ENCODE measurements at places on chromosomes 16 and 17. TPM values are rescaled to one million over a fixed set of nuclear protein-coding genes. Genes with fewer than 3 reads are reported as not detected.
A peak's percentile ranks its signal among the peaks of the same experiment; 100 is the strongest.

DNA sequence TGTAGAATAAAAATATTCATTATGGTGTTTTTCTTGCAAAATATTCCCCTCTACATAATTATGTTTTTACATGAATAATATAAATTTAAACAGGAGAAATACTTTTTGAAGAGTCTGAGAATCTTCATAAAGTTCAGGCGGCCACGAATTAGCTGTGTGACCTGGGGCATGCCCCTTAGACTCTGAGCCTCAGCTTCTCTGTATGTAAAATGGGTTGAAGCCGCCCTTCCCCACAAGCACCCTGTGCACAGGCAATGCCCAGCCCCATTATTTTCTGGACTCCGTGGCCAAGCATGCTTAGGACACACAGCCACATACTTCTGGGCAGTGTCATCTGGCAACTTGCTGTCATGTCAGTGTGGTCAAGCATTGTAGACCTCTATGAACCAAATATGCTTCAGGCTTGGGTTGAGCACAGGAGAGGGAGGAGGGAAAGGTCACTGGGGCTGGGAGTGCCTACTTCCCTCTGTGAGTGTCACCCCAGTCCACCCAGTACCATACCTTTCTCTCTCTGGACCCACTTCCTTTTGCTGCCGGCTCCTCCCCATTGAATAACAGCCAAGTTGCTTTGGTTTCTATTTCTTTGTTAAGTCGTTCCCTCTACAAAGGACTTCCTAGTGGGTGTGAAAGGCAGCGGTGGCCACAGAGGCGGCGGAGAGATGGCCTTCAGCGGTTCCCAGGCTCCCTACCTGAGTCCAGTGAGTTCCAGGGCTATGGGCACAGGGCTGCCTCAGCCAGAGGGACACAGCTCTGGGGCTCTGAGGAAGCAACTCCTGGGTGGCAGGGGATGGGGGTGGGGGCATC lies at the start of gene LGALS9:
TSS of gene LGALS9 (plus strand) at position 582 of the 804 bp plus-strand sequence. CDS start at position 660, 78 bp downstream.
- DNase-seq, result peak; percentile 53

- no peak for DNase-seq
Measured at GRCh38 chr17:34054495-34054894, 200.6 kb upstream of the CCL2 start.

DNA sequence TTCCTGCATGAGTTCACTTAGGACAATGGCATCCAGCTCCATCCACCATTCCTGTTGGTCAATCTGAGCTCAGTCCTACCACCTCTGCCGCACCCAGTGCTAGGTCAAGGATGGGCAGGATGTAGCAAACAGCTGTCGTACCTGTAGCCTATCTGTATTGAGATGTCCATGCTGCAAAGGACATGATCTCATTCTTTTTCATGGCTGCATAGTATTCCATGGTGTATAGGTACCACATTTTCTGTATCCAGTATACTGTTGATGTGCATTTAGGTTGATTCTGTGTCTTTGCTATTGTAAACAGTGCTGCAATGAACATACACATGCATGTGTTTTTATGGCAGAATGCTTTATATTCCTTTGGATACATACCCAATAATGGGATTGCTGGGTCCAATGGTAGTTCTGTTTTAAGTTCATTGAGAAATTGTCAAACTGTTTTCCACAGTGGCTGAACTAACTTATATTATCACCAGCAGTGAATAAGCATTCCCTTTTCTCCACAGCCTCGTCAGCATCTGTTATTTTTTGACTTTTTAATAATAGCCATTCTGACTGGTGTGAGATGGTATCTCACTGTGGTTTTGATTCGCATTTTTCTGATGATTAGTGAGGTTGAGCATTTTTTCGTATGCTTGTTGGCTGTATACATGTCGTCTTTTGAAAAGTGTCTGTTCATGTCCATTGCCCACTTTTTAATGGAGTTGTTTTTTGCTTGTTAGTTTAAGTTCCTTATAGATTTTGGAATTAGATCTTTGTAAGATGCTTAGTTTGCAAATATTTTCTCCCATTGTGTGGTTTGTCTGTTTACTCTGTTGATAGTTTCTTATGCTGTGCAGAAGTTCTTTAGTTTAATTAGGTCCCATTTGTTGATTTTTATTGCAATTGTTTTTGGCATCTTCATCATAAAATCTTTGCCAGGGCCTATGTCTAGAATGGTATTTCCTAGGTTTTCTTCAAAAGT lies 7.2 kb upstream of the MRTFB start:
- no peak for DNase-seq

GRCh38 chr17:69764146-69764545 lies 310.9 kb upstream of the KCNJ16 start:
- DNase-seq, result no peak

- peak; percentile 43 for DNase-seq
Measured at GRCh38 chr17:79803997-79804855, 7.3 kb upstream of the CBX8 start.

DNA sequence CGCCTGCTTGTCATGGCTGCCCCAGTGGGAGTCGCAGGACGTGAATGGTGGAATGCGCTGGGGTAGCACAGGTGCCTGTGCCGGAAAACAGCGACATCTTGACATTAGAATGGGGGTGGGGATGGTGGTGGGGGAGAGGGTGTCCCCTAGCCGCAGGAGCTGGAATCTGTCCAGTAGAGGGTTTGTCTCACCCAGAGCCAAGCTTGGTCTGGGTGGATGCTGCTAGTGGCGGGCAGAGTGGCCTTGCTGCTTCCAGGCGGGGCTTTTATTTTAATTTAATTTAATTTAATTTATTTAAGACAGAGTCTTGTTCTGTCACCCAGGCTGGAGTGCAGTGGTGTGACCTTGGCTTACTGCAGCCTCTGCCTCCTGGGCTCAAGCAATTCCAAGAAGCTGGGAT lies 7.7 kb downstream of the BAIAP2 start:
- no peak for DNase-seq

DNA sequence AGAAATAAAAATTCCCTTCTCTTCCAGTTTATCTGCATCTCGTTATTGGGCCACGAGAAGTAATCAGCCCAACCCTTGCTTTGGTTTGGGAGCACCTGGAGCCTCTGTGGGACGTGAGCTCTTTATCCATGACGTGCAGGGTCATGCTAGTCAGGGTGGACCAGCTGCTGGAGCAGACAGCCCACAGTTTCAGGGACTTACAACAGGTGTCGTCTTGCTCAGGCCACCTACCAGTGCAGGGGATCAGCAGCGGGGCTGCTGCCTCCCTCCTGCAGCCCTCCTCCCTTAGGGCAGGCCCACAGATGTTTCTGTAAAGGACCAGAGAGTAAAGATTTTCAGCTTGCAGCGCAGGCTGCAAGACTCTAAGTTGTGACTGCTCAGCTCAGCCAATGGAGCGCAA lies 16.9 kb downstream of the ADAD2 start:
- DNase-seq, result no peak

DNA sequence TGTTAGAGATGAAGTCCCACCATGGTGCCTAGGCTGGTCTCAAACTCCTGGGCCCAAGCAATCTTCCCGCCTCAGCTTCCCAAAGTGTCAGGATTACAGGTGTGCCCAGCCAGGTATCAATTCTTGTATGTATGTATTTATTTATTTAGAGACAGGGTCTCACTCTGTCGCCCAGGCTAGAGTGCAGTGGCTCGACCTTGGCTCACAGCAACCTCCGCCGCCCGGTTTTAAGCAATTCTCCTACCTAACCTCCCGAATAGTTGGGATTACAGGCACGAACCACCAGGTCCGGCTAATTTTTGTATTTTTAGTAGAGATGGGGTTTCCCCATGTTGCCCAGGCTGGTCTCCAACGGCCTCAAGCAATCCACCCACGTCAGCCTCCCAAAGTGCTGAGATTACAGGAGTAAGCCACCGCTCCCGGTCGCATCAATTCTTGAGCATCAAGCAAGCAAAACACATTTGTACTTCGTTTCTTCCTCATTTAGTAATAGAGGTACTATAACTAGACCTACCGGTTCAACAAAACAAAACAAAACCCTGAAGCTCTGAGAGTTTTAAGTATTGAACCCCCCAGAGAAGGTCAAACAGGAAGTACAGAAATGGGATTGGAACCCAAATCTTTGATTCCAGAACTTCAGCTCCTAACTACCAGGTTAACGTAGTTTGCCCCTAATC lies 1.0 kb upstream of the ZNF500 start:
- peak; percentile 20 for DNase-seq

DNA sequence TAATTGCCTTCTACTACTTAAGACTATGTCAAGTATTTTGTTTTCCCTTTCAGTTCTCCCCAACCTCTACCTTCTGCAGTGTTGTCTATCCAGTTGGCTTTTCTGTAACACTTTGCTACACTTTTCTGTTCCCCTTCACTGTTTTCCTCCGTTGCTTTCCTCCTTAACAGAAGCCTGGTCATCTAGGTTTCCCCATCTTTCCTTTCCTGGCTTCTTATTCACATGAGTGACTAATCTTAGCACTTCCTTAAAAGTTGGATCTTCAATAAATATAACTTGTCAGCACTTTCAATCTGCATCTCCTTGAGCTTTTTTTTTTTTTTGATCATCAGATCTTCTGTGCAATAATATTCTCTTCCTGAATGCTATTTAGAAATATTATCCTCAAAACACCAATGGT lies 2.8 kb upstream of the SLFN11 start:
- no peak for DNase-seq

GRCh38 chr17:35641032-35641431 lies 53.9 kb downstream of the AP2B1 start:
- DNase-seq, result no peak

DNA sequence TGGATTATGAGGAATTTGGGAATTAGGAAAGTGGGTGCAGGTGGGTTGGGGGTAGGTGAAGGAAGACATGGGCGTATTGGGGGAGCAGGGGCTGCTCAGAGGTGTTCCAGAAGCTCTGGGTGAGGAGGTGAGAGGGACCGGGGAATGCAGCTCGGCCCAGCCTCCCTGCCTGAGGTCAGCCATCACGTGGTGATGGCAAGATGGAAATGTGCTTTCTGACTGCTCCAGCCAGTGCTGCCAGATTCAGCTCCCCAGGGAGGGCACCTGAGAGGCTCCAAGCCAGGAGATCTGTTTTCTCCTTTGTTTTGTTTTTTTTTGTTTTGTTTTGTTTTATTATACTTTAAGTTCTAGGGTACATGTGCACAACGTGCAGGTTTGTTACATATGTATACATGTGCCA lies 35.2 kb upstream of the STH start:
- DNase-seq, result no peak

Gene CSHL1
- polyA plus RNA-seq, result not detected

Gene CFAP119
- polyA plus RNA-seq, result 8.7 TPM

Gene MSLN
- not detected for polyA plus RNA-seq

Gene C16orf46
- polyA plus RNA-seq, result 0.46 TPM

Gene GNG13
- not detected for polyA plus RNA-seq

Gene ENPP7
- polyA plus RNA-seq, result 0.08 TPM

All from GM12878 (cell line).